ENCODE measurements at places on chromosomes 4 and X.

DNA sequence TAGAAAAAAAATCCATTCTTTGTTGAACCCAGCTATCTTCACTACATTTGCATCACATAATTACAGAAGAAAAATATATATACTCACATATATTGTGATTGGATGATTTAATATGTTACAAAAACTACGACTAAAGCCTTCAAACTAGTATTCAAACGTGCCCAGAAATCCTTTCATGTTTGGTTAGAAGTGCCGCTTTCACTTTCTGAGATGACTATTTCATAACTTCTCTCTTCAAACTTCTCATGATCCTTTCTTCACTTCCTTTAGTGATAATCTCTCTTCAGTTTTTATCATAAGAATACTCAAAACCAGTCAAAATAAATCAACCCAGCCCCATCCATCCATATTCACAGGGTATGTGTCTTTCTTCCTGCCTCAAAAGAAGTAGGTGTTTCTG is 50.8 kb upstream of the NAF1 start:
- no peak for DNase-seq

DNA sequence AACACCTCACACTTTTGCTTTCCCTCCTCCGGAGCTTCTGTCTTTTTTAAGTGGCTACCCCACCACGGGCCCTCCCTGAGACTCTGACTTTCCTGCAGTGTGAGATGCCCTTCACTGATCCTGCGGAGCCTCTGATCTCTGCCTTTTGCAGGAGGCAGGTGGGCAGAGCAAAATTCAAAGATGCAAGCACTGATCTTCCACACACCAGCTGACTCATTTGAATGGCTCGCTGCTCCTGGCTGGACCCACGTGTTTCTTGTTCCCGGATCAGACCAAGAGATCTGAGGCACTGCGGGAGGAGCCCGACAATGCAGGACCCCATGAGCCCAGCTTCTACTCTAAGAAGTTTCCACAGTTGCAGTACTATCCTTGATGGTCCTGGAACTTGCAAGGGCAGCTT is 1607.9 kb upstream of the TENM3 start:
- peak; percentile 67 for DNase-seq

- DNase-seq: peak; percentile 74
These were observed 407.9 kb downstream of the PCDH18 start for GRCh38 chr4:137124278-137124932.

DNA sequence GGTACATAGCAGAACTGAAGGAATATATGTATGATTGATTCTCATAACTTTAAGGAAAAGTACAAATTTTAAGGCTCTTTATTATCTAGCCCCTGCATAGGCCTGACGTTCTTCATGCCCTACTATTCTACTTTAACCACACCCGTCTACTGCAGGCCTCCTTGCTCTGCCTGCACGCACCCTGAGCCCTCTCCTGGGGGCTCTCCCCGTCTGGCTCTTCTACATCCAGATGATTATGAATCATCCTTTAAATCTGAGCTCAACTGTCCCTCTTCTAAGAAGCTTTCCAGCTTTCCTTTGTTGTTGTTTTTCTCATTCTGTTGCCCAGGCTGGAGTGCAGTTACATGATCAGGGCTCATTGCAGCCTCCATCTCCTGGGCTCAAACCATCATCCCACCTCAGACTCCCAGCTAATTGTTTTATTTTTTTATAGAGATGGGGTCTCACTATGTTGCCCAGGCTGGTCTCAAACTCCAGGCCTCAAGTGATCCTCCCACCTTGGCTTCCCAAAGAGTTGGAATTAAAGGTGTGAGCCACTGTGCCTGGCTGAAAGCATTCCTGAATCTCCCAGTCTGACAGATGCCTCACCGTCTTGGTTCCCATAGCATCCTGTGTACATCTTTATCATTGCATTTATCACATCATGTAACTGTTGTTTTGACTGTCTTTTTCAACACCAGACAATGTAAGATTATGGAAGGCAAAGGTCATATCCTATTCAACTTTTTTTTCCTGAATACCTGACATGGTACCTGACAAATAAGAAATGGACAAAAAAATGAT is 89.2 kb downstream of the WDFY3 start:
- peak; percentile 50 for DNase-seq

DNA sequence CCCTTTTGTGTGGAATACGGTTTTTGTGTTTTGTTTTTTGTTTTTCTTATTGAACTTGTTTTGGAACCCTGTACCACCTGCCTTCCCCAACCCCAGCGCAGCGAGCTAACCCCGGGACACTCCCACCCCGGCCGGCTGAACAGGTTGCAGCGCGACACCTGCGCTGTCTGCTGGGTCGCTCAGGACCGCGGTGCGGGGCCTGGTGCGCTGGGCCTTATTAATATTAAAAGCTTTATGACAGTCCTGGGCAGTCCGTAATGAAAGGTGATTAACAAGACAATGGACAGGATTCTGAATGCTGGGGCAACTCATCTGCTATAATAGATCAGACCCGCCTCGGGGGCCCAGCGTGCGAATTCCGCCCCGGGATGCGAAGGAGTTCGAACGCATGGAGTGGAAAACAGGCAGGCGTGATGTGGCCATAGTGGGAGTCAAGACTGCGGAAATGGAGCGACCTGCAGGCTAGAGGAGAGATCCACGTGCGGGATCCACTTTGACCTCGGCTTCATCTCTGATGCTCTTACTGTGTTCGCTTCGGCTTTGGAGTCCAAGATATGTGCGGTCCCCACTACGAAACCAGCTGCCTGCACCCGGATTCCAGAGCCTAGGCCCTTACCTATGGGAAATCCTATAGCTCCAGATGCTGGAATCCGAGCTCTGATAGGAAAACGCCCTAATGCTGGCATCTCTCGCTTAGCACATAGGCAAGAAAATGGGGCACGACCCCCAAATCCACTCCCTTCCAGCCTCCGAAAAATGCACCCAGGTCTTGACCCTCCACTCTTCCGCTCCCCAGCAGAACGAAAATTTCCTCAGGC is 69.0 kb upstream of the TMEM33 start:
- no peak for DNase-seq

DNA sequence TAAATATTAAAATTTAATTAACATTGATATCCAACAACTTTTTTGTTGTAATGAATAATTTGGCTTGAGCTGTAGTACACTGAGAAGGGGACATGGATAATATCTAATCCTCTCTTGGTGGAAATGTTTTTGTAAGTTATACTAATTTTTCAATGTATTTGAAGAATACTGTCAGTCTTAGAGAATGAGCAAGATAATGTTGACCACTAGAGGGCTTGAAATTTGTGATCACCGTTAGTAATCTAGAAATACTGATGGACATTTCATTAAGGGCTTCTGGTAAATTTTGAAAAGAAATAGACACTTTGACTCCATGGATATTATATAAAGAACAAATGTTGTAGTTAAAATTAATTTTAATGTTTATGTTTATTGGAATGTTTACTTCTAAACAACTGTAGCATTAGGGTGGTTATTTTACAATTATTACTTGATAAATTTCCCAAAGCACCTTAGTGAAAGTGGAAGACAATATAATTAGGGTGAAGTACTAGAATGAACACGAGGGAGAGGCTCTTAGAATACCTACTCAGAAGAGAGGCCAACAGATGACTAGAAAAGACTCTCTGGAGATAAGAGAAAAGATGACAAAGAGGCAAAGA is 20.0 kb upstream of the CAMK2D start:
- peak; percentile 39 for DNase-seq

- peak; percentile 92 for DNase-seq
These were observed 225.6 kb downstream of the FBXW7 start for GRCh38 chr4:152310257-152310656.

DNA sequence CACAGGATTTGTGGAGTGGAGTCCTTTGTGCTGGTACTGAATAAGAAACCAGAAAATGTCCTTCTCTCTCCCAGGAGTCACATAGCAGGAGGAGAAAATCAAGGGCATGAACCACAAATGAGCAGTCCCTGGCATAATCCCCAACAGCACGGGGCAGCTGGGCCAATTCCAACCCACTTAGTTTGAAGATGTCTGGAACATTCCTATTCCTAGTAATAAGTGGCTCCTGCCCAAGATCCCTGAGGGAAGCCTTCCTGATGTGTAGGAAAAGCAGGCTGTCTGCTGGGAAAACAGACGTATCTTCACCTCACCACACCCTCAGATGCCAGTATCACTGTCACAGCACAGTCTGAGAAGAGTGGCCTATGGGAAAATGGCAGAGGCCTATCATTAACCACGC is 182.8 kb upstream of the MAP3K15 start:
- DNase-seq: no peak

DNA sequence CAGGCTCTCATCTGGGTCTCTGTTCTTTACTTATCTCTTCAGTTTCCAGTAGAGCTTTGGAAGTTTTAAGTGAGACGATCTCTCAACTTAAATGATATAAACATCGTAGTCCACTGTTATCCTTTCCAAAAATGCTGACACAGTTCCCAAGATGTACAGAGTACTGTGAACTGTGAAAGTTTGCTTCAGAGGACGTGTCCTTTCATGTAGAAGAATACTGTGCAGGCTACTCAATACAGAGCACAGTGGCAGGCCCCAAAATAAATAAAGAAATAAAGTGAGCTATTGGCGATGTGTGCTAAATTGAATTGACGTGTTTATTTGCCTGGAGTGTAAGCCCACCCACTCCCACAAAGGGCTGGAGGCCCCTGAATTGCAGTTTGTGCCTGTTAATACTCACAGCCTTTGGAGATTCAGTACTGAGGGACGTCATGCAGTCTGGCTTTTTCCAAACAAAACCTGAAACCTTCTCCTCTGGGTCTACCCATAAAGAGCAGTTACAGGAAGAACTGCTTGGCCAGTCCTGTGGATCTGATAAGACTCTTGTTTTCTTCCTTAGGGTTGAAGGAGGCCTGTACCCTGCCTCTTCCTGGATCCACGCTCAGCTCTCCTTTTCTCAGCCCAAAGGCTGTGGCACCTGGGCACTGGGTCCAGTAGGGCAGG is 66.1 kb downstream of the SOWAHB start:
- DNase-seq: peak; percentile 20

DNA sequence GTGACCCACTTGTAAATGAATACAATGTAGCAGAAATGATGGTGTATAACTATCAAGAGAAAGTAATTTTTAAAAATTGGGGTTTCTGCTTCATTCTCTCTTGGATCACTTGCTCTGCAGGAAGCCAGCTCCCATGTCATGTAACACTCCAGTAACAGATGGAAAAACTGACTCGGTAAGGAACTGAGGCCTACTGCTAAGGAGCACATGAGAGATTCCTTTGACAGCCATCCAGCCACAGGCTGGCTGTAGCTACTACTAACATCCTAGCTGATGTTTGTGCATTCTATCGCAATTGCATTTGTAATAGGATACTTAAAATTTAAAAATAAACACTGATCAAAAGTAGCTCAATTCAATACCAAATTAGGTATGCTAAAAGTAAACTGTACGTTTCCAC is 102.3 kb upstream of the MAB21L2 start:
- DNase-seq: no peak

DNA sequence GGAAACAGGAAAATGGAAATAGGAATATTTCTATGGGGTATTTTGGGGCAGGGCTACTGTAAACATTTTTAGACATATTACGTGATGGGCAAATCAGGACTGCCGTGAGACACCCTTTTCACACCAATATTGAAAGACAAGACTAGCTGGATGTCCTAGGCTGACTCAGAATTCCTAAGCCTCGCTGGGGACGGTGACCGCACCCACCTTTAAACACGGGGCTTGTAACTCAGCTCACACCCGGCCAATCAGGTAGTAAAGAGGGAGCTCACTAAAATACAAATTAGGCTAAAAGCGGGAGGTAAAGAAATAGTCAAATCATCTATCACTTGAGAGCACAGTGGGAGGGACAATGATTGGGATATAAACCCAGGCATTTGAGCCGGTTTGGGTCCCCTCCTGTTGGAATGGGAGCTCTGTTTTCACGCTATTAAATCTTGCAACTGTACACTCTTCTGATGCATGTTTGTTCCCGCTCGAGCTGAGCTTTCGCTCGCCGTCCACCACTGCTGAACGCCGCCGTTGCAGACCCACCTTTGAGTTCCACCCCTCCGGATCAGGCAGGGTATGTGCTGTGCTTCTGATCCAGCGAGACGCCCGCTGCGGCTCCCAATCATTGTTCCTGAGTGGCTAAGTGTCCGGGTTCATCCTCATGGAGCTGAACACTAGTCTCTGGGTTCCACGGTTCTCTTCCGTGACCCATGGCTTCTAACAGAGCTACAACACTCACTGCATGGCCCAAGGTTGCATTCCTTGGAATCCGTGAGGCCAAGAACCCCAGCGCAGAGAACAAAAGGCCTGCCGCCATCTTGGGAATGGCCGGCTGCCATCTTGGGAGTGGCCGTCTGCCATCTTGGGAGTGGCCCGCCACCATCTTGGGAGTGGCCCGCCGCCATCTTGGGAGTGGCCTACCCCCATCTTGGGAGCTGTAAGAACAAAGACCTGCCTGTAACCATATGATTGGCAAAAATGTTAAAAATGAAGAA is 152.6 kb downstream of the CRLF2 start:
- DNase-seq: no peak

GRCh38 chr4:121015421-121015820 is 56.9 kb downstream of the NDNF start:
- DNase-seq: no peak

- no peak for DNase-seq
These were observed 384.5 kb downstream of the RPA4 start for GRCh38 chrX:97268182-97268680.

GRCh38 chr4:168584321-168584771 is 87.5 kb downstream of the PALLD start:
- peak; percentile 63 for DNase-seq

All from kidney tubule cell (primary cell).